ENCODE measurements at places on chromosomes 12 and 14. TPM values are rescaled to one million over a fixed set of nuclear protein-coding genes. Genes with fewer than 3 reads are reported as not detected.

Gene SIX4
- 10.1 TPM for total RNA-seq

Gene TSHR
- not detected for total RNA-seq

Gene FBRSL1
- total RNA-seq = 5.1 TPM

Gene RNASE3
- total RNA-seq = not detected

Gene TC2N
- 0.53 TPM for total RNA-seq
